Nucleus accumbens (tissue), 56 donors: ENCODE measurements at places on chromosomes 2 and 18.

DNA sequence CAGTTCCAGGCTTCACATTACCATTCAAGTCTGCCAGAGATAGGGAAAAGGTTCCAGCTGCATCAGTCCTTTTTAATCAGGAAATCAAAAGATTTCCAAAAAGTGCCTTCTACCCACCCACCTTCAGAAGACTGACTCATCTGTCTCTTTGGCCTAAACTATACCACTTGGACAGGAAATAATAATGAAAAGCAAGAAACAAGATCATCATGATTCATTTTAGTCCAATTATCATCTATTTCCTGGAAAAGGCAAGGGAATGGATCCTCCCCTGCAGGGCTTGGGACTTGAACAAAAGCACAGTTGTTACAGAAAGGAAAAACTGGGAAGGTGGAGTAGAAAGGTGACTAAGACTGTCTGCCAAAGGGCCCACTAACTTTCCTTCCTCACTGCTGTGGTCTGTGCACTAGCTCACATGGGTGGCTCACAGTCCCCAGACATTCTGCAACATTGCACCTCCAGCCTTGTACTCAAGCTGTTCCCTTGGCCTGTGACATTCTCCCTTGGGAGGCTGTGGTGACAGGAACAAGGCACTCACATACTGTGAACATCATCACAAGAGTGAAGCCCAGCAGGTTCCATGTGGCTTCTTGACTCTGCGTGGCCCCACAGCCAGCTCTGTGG is 75.3 kb downstream of the VSNL1 start:
- no peak for DNase-seq

DNA sequence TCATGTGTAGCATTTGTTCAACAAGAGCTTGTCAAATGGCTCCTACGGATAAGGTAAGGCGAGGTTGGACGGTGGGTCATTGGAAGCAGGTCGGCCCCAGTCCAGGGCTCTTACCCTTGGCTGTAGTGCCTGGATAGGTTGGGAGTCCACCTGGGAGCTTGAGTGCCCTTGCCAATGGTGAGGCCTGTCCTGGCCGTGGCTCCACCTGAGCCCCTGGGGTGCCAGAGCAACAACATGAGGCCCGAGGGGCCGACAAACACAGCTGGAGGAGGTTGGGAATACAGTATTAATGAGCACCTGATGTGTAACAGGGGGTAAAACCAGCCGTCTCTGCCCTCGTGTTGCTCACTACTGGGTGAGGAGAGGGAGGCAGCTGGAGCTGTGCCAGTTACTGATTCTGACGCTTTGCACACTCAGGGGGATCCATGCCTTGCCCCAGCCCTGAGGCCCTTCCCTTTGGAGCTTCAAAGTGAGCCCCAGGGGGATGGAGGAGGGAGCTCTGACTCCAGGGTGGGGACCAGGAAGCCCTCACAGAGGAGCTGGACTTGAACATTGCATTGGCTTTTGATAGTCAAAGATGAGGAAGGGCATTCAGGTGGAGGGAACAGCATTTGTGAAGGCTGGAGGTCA is 87.2 kb downstream of the RHOB start:
- no peak for DNase-seq

DNA sequence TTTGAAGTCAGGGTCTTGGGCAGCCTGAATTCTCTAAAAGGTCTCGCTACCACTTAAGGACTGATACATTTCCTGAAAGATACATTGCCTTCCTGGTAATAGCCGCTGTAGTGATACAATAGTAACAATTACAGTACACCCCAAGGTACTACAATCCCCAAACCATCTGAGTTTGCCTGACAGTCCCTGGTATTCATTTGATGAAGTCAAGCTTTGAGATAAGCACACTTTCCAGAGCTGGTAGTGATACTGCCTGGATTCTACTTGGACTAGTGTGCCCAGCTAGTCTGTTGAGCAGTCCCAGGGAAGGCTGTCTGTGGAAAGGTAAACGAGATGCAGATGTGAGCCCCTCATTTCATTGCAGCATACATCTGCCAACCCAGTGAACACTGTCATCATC is 24.4 kb upstream of the ITGB6 start:
- no peak for DNase-seq

DNA sequence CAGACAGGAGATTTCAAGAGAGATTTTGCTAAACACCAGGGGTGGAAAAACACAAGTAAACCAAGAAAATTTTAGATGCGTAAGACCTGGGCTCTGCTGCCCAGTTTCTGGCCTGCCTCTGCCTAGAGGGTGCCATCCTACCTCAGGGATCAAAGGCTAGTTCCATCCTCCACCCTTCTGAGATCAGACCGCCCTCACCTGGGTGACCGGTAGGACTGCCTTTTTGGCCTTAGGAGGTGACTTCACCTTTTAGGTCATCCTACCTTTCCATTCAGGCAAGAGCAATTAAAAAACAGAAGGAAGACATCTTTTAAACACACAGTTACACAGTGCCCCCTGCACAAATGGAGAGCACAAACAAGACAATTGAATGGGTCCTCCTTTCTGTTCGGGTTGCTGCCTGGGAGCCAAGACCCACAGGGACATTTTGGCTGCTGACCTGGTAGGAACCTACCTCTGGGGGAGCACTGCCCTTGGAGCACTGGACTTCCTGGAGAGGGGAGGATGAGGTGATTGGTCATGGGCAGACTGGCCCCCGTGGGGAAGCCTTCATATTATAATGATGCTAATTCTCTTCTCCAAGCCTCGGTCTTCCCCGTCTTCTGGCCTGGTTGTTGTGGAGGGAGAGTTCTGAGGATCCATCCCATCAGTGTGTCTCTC is 3.1 kb downstream of the PSD4 start:
- no peak for DNase-seq

DNA sequence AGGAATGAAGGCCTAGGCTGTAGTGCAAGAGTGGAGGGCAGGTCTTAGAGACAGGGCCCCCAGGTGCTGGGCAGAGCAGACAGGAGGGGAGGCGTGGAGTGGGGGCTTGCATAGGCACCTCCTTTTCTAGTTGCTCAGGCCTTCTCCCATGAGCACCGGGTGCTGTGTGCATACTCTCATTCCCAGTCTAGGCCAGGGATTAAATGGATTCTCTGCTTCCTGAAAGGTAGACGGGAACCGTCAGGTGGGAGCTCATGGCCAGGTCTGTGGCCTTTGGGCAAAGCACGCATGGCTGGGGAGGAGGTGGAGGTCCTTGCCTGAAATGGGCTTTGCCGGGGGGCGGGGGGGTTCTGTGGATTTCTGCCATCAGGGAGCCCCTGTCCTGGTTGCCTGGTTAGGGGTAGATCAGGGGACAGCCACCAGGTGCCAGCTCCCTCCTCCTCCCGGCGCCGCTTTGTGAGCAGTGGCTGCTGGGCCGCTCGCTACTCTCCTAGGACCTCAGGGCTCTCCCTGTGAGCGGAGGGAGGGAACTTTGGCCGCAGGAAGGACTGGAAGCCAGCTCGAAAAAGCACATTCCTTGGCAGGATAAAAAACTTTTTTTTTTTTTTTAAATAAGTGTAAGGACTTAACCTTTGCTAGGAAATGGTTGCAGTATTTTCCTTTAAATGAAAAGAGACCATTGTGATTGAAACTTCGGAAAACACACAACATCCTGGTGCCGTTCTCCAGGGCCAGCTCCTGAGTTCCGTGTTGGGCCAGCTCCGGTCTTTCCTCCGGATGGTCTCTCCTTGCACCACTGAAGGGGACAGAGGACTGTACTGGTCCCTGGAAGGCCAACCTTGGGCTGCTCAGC is 82.8 kb upstream of the HAAO start:
- no peak for DNase-seq

DNA sequence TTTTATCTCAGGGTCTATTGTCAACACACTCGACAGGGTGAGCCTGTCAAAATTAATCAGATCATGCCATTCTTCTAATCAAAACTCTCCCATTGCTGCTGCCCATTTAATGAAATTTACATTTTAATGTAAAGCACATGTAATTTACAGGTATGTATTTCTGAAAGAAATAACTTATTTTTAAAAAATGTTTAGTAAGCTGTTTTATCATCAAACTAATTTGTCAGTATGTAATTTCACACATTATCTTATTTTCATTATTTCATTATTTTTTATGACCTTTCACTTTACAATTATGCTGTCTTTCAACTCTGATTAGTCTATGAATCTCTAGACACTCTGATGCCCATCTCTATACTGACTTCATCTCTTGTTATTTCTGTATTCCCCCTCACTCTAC is 467.8 kb downstream of the ZNF804A start:
- DNase-seq, result no peak
